Right kidney (tissue), 9 donors: ENCODE measurements at places on chromosomes 3 and 15.

GRCh38 chr15:76059320-76060117 lies at the start of gene TMEM266:
TMEM266 (plus strand) TSS chr15:76059985; CDS start chr15:76134264, 74,279 bp downstream.
- peak; percentile 75 for DNase-seq

DNA sequence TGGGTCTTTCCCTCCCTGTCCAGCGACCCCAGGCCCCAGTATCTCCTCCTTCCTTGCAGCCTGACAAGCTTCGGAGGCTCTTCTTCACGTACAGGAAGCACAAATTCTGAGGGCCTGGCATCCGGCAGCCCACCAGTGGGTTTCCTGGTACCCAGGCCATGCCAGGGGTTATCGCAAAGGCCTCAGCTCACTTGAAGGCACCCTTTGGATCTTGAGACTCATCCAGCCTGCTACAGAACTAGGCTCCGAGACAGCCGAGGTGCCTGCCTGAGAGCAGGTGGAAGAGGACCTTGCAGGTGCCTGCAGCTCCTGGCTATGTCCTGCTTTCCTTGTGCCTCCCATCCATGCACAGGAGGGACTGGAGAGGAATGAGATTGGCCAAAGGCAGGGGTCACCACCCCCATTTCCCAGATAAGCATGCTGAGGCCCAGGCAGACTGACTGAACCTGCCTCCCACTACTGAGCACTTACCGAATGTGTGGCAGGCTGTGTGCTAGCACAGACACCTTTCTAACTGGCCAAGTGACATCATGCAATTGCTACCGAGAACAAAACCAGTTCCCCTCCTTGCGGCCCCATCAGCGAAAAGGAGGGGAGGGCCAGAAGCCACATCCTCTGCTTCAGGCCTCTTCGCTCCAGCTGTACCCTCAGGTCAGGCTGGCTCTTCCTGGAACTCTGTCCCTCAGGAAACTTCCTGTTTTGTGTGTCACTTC lies 11.2 kb downstream of the SH2D7 start:
- no peak for DNase-seq

DNA sequence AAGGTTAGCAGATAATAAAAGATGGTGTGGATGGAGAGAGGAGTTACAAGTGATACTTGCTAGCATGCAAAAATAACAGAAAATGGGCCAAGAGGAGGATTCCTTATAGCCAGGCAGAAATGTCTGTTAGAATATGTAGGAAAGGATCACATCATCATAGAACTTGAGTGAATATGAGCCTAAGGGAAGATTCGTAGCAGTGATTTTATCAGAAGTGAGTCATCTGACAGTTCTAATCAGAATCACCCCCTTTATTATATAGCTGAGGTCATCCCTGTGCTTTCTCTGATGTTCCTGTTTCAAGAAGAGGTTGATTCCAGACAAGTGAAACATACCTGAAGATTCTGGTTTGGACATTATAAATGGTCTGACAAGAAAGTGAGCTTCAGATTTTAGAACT lies 22.9 kb downstream of the EXOG start:
- no peak for DNase-seq

DNA sequence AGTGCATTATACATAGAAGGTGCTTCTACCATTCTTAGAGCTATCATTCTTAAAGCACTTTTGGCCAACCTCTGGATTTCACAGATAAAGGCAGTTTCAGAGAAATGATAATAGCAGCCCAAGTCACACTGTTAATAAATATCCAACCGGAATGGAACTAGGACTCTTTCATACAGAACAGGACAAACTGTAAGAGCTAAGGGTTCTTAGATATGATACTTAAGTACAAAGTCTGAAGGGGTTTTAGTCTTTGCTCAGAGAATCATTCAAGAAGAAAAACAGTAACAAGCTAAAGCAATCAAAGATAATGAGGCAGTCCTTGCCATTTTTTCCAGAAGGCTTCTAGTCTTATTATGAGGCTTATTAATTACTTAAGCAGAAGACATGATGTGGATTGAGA lies 239.0 kb downstream of the ERC2 start:
- no peak for DNase-seq

GRCh38 chr15:65981837-65982626 lies 112.7 kb downstream of the RAB11A start:
- DNase-seq = peak; percentile 66
